ENCODE measurements at places on chromosomes 7 and 10.

DNA sequence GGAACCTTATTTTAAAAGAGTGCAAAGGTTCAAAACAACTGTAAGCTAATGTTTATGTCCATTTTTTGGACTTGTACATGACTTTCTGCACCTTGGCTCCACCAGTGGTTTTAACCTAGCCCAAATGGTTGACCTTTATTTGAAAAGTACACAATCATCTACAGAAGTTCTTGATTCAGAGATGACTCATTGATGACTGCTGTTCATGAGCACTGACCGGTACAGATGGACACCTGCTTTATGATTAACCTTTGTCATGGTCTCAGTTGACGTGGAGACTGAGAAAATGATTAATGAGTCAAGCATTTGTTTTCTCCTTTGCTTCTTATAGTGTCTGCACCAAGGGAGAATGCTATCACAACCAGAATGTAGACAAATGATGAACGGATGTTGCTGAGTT, 55.7 kb upstream of the PTER start:
- no peak for DNase-seq

- DNase-seq = no peak
Observed at GRCh38 chr7:136677471-136678365, 190.7 kb upstream of the CHRM2 start.

- DNase-seq = no peak
Observed at GRCh38 chr7:139901901-139902300, 72.8 kb downstream of the TBXAS1 start.

- no peak for DNase-seq
Observed at GRCh38 chr7:39085189-39085588, 107.5 kb downstream of the POU6F2 start.

DNA sequence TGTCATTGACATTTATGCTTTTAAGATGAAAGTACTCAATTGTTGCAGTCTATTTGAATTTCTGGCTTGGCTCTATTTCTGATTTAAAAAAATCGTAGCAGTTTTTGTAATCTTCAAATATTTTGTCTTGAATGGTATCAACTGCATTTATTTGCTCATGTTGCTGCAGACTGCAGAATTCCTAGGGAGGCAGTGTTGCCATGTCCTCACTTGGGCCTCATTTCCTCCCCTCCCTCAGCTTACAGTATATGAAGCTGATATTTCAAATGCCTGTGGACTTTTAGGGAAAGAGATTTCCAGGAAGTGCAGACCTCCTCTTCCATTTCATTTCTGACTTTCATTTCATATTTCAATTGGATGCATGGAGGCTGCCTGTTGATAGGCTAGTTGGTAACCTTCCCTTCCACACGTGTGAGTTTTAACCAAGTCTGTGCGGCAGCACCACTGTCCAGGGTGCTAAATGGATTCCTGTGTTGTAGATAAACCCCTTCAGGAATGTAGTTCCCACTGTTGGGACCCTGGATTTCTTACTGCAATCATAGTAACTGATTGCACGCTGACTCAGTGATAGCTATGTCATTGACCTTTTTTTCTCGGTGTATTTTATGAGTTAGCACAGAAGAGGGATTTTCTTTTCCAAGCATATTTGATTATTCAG, 17.5 kb downstream of the VPS50 start:
- DNase-seq = no peak

- no peak for DNase-seq
Observed at GRCh38 chr10:5281356-5281755, 83.4 kb upstream of the UCN3 start.

DNA sequence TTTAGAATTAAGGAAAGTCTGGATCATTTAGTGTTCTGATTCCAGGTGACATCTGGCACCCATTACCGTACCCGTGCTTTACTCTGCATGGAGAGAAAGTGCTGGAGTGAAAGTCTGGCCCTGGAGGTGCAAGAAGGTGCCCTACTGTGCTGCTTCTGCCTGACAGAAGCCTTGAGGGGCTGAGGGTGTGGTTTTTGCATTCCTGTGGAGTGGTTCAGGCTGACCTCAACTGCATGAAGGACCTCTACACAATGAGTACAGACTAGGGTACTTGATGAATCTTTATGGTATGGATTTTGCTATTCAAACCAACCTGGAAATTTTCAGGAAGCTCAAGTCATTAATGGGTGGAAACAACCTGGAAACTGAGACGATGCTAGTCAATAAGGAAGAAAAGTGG, 45.1 kb upstream of the GSAP start:
- no peak for DNase-seq

- no peak for DNase-seq
Observed at GRCh38 chr7:98321301-98321700, 39.8 kb downstream of the BRI3 start.

DNA sequence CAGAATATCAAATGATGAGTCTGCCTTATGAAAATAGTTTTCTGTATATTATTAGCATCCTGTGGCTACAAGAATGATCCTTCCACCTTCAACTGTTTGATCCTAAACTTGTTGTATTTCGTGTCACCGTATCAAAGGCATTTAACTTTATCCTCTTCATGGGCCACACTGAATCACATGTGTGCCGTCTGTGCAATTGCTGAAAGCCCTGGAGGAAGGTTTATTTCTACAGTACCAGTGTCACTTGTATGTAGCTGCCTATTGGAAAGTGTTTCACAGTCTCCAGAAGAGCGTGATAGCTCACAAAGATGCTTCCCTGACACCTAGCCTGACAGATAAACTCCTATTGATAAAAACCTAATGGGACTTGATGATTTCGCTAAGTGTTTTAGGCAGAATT, 94.5 kb downstream of the ITGA8 start:
- no peak for DNase-seq

DNA sequence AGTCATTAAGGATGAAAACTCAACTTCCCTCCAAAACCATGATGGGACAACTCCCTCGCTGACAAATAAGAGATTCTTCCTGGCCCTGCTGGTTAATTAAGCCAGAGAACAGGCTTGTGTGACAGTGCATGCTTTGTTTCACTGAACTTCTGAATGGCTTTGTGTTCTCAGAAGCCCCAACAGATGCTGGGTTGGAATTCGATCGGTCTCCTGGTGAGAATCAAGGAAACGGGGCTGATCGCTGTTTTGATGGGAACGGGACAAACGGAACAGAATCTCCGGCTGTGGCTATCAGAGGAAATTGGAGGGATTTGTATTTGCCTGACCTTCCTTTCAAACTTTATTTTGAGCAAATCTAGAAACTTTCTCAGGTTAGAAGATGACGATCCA, 145.0 kb downstream of the RNF216 start:
- no peak for DNase-seq
